CD4-positive, CD25-positive, alpha-beta regulatory T cell (primary cell): ENCODE measurements at places on chromosomes 6 and 20. TPM values are rescaled to one million over a fixed set of nuclear protein-coding genes. Genes with fewer than 3 reads are reported as not detected.
A peak's percentile ranks its signal among the peaks of the same experiment; 100 is the strongest.

- no peaks in the 10 kb centered on the region for H3K27me3 ChIP-seq
- no peak for DNase-seq
- peaks cover 58% of the 10 kb centered on the region for H3K4me1 ChIP-seq
- peak overlapping the region; percentile 82 for H3K27ac ChIP-seq
- H3K36me3 ChIP-seq: peaks cover 2% of the 10 kb centered on the region
- peak overlapping the region; percentile 90 for H3K4me3 ChIP-seq
Observed at GRCh38 chr6:16438718-16439591, 200.6 kb downstream of the GMPR start.

Gene PROCR
- total RNA-seq: not detected

DNA sequence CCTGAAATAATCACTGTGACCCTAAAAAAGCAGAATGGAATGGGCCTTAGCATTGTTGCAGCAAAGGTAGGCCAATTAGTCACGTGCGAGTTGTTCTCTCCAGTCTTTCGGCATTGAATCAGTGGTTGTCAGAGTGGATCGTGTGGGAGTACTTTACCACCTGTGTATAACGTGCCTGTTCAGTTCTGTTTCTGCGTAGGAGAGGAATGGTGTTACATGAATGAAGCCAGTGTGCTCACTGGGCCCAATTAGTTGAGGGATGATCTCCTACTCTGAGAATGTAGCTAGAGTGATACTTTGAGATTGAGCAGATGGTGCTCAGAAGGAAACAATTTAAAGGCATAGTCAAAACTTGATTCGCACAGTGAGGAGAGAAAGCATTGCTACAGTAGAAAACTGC lies 72.4 kb upstream of the KIF25 start:
- no peak for DNase-seq
- peaks cover 11% of the 10 kb centered on the region for H3K36me3 ChIP-seq
- no peak overlapping the region for H3K4me3 ChIP-seq

GRCh38 chr6:118913161-118913560 lies 19.2 kb downstream of the ASF1A start:
- DNase-seq: no peak
- H3K36me3 ChIP-seq: peaks cover 79% of the 10 kb centered on the region
- no peaks in the 10 kb centered on the region for H3K4me1 ChIP-seq
- H3K27ac ChIP-seq: no peak overlapping the region
- no peak overlapping the region for H3K4me3 ChIP-seq

Gene SIRPB1
- total RNA-seq: 2.4 TPM

GRCh38 chr20:2693286-2694007 lies 867 bp downstream of the EBF4 start:
- H3K27ac ChIP-seq: no peak overlapping the region
- H3K4me1 ChIP-seq: peaks cover 16% of the 10 kb centered on the region
- H3K4me3 ChIP-seq: no peak overlapping the region
- H3K27me3 ChIP-seq: peaks cover 29% of the 10 kb centered on the region

DNA sequence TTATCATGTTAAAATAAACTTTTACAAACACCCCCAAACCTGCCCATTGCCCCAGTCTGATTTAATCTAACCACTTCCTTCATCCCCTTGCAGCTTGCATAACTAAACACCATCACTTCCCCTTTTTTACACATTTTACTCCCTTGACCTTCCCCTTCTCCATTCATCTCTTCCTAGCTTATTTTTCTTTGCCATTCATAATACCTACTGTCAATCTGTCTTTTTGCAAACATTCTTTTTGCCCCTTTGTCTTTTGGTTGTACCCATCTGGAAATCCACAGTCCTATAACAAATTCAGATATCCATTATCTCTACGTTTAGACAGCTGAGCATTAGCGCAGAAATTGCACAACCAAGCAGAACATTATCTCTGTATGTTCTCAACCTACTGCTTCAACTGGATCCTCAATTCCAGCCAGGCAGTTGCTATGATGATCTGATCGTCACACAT lies 51.2 kb downstream of the C6orf52 start:
- H3K4me3 ChIP-seq: no peak overlapping the region
- H3K4me1 ChIP-seq: no peaks in the 10 kb centered on the region
- H3K27me3 ChIP-seq: peaks cover 1% of the 10 kb centered on the region
- H3K36me3 ChIP-seq: no peaks in the 10 kb centered on the region
- no peak overlapping the region for H3K27ac ChIP-seq
- DNase-seq: no peak

GRCh38 chr6:166402582-166403277 lies 20.0 kb upstream of the MPC1 start:
- DNase-seq: no peak
- no peaks in the 10 kb centered on the region for H3K36me3 ChIP-seq
- H3K27me3 ChIP-seq: no peaks in the 10 kb centered on the region
- H3K4me3 ChIP-seq: no peak overlapping the region
- H3K27ac ChIP-seq: no peak overlapping the region

Gene KCNK5
- 0.86 TPM for total RNA-seq

Gene ADGRF5
- not detected for total RNA-seq

DNA sequence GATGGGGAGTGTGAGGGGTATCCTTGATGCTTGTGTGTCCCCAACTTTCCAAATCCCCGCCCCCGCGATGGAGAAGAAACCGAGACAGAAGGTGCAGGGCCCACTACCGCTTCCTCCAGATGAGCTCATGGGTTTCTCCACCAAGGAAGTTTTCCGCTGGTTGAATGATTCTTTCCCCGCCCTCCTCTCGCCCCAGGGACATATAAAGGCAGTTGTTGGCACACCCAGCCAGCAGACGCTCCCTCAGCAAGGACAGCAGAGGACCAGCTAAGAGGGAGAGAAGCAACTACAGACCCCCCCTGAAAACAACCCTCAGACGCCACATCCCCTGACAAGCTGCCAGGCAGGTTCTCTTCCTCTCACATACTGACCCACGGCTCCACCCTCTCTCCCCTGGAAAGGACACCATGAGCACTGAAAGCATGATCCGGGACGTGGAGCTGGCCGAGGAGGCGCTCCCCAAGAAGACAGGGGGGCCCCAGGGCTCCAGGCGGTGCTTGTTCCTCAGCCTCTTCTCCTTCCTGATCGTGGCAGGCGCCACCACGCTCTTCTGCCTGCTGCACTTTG lies at the start of gene TNF:
Gene TNF, plus strand, starts transcription at position 231 of the 567 bp plus-strand sequence. Its CDS starts 177 bp downstream, at position 408.
- peak; percentile 50 for DNase-seq
- H3K27ac ChIP-seq: peak within 1 kb of the TSS; percentile 95
- H3K36me3 ChIP-seq: peaks cover 10% of the 10 kb centered on the region
- no peaks in the 10 kb centered on the region for H3K27me3 ChIP-seq
- peaks cover 97% of the 10 kb centered on the region for H3K4me1 ChIP-seq

DNA sequence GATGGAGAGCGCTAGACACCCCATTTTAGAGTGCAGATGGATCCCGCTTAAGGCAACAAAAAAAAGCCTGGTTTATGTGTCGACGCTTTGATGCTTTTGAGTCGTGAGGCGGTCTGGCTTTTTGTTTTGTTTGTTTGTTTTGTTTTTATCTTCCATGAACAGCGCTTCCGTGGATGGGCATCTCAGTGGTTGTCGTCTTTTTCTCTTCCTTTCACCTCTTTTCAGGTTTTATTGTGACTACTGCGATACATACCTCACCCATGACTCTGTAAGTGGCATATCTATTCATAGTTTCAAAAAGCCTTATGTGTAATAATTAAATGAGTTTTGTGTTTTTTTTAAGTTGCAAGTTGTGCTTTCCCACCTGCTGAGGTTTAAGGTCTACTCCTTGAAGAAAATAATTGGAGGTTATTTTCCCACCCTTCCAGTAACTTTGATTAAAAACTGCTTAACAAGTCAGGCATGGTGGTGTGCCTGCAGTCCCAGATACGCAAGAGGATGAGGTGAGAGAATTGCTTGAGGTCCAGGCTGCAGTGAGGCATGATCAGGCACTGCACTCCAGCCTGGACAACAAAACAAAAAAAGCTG lies 476 bp downstream of the SNRPC start:
- H3K4me1 ChIP-seq: peaks cover 18% of the 10 kb centered on the region
- H3K4me3 ChIP-seq: peak overlapping the region; percentile 93
- no peaks in the 10 kb centered on the region for H3K27me3 ChIP-seq
- DNase-seq: no peak

Gene C6orf141
- not detected for total RNA-seq

- no peaks in the 10 kb centered on the region for H3K27me3 ChIP-seq
- no peak overlapping the region for H3K27ac ChIP-seq
- DNase-seq: no peak
- H3K4me1 ChIP-seq: no peaks in the 10 kb centered on the region
- H3K4me3 ChIP-seq: no peak overlapping the region
- no peaks in the 10 kb centered on the region for H3K36me3 ChIP-seq
Observed at GRCh38 chr20:14667226-14667625, 329.8 kb upstream of the FLRT3 start.

GRCh38 chr6:148827416-148828045 lies 80.7 kb downstream of the UST start:
- H3K36me3 ChIP-seq: no peaks in the 10 kb centered on the region
- no peak overlapping the region for H3K4me3 ChIP-seq
- H3K4me1 ChIP-seq: peaks cover 7% of the 10 kb centered on the region
- no peak for DNase-seq
- H3K27ac ChIP-seq: no peak overlapping the region

Gene CTAGE9
- not detected for total RNA-seq

DNA sequence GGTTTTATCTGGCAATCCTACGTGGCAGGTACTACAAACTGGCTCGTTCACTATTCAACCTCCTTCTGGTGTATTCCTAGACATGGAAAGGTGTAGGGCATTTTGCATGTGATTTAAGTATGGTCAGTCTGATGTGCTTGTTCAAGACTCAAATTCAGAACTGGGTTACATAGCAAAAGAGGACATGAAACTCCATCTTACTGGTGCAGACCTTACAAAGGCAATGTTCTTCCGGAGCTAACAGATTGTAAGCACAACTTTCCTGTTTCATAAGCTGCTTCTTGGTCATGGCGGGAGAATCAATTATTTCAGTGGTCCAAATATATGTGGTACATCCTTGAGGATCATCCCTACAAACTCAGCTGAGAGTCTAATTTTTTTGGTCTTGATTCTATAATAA lies 703.4 kb downstream of the EPM2A start:
- H3K27me3 ChIP-seq: no peaks in the 10 kb centered on the region
- no peak overlapping the region for H3K27ac ChIP-seq
- no peaks in the 10 kb centered on the region for H3K36me3 ChIP-seq
- no peak for DNase-seq
- H3K4me1 ChIP-seq: no peaks in the 10 kb centered on the region

Gene FOXO3
- total RNA-seq: 24.2 TPM

DNA sequence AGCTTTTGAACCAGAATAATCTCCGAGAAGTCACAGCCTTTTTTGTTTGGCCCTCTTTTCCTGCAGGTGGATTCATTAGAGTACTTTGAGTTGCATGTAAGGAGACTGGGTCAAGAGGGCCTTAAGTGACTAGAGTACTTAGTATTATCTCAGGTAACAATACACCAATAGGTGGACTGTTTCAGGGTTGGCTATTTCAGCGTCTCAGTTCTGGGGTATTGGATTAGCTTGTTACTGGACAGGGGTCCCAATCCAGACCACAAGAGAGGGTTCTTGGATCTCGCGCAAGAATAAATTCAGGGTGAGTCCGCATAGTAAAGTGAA lies 47.3 kb upstream of the SLC9A8 start:
- H3K36me3 ChIP-seq: no peaks in the 10 kb centered on the region
- no peak for DNase-seq
- H3K4me1 ChIP-seq: peaks cover 12% of the 10 kb centered on the region
- peaks cover 1% of the 10 kb centered on the region for H3K27me3 ChIP-seq
- no peak overlapping the region for H3K27ac ChIP-seq

DNA sequence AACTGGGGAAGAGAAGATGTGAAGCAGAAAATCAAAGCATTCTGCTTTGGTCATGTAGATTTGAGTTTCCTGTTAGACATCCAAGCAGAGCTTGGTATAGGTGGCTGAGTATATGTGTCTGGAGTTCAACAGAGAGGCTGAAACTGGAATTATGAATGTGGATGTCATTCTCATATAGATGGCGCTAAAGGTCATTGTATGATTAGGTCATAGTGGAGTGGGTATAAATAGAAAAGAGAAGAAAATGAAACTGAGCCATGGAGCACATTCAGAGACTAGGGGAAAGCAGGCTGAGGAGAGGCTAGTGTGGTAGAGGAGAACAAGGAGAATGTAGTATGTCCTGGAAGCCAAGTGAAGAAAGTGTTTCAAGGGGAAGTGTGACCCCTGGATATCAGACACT lies 295.6 kb upstream of the PLN start:
- H3K27me3 ChIP-seq: peaks cover 3% of the 10 kb centered on the region
- no peaks in the 10 kb centered on the region for H3K36me3 ChIP-seq
- no peaks in the 10 kb centered on the region for H3K4me1 ChIP-seq
- no peak overlapping the region for H3K4me3 ChIP-seq

DNA sequence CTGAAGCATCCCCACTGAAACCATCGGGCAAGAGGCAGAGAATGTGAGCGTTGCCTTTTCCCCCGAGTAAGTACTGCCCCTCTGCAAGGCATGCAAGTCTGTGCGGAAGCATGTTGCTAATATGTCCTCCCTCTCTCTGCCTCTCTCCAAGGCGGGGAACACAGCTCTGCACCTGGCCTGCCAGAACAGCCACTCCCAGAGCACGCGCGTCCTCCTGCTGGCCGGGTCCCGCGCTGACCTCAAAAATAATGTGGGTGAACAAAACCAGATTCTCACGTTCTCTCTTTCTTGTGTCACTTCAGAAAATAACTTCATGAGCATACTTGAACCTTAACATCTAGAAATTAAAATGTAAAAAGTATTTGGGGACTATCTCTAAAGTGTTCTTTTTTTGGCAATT lies 26.4 kb downstream of the LYRM2 start:
- H3K27me3 ChIP-seq: no peaks in the 10 kb centered on the region
- no peaks in the 10 kb centered on the region for H3K36me3 ChIP-seq
- no peak overlapping the region for H3K27ac ChIP-seq

DNA sequence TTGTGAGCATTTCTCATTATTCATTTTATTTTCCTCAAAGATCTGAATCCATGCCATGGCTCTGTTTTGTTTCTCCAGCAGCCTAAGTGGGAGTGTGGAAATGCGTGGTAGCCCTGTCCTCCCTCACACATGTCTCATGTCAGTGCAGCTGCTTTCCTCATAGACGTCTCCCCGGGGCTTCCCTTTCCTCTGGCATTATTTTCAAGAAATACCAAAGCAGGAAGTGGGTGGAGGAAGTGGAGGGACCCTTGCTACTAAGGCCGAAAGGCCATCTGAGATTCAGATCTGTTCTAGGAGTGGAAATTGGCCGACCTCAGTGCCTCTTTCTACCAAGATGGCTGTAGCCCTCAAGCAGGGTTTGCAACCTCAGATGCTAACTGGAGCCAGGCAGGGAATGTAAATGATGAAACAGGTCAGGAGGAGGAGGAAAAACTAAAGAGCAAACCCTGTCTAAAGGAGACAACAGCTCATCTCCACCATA lies 420.9 kb upstream of the PLCB4 start:
- no peak overlapping the region for H3K4me3 ChIP-seq
- no peaks in the 10 kb centered on the region for H3K4me1 ChIP-seq
- no peak for DNase-seq
- H3K36me3 ChIP-seq: no peaks in the 10 kb centered on the region
- no peaks in the 10 kb centered on the region for H3K27me3 ChIP-seq
